ENCODE measurements at places on chromosomes 3 and 15.
A peak's percentile ranks its signal among the peaks of the same experiment; 100 is the strongest.

GRCh38 chr3:184562878-184563560, 1.4 kb downstream of the EPHB3 start:
- DNase-seq: no peak

GRCh38 chr3:45612918-45613602, 18.5 kb downstream of the LIMD1 start:
- no peak for DNase-seq

DNA sequence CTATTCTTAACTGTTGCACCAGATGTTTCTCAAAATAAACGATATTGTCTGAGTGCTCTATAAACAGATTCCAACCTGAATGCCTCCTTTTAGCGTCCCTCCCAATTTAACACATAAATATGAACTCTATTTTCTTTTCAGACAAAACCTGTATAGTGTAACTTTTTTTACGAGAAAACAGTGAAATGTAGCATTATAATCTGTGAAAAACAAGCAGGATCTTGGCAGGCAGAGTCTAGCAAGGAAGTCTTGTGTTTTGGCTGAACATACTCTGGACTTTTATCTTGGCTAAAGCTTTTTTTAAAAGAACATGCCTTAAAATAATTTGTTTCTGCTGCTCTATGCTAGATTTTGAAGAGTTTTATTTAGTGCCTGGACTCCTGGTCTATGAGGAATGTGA, 150.5 kb downstream of the ROBO2 start:
- no peak for DNase-seq

- no peak for DNase-seq
These were observed 68.9 kb upstream of the ARL8B start for GRCh38 chr3:5053021-5053831.

DNA sequence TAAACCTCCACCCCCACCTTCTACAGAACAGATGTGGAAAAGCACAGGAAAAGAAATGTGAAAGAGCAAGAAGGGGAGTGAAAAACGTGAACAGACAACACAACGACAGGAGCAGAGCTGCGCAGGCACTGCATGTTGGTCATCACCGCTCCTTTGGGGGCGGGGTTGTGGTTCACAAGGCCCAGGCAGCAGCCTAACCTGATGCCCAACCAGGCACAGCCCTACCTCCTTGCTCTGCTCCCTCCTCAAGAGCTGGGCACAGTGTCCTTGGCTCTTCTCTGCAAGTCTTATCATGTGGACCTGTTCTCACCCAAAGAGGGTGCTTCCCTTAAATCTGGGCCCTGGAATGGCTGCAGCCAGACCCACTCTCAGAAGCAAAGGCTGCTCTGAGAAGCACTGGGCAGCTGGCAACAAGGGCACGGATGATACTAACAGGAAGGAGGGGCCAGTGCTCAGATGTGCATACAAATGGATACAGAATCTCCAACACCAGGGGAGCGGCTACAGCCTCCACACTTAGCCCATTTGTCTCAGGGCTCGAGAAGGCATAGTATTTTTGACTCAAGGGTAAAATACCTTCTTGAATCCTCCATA, 64.6 kb downstream of the DHX30 start:
- DNase-seq: no peak

DNA sequence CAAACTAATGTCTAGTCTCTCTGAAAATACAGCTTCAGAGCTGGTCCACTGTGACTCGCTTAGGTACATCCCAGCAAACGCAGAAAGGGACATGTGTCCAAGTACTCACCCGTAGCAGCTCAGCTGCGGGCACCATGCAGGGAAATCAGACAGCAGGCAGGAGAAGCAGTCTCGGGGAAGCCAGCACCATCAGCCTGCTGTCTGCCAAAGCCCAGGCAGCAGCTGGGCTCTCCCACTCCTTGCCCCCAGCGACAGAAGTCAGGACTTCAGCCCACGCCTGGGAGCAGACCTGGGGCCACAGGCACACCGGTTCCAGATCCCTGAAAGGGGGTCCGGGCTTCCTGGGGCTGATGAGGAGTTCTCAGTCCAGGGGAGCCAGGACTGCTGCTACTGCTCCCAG, 34.9 kb downstream of the SEMA5B start:
- DNase-seq: peak; percentile 42

All from BE2C (cell line).